ENCODE measurements at places on chromosomes 5 and 9. TPM values are rescaled to one million over a fixed set of nuclear protein-coding genes. Genes with fewer than 3 reads are reported as not detected.

Gene PCDHGB2
- 6.7 TPM for total RNA-seq

Gene NUTM2F
- total RNA-seq = not detected

Gene TSTD2
- 24.5 TPM for total RNA-seq

Gene SERINC5
- 67.5 TPM for total RNA-seq

Gene SHISAL2B
- total RNA-seq = 0.72 TPM

Gene FST
- total RNA-seq = 3.3 TPM

Gene PCDHGA8
- total RNA-seq = 4.6 TPM

Gene NXNL2
- 1.8 TPM for total RNA-seq

Gene ACTBL2
- total RNA-seq = not detected

Gene ZBTB6
- total RNA-seq = 10.6 TPM

Gene RNF183
- total RNA-seq = 0.11 TPM

Gene INSYN2B
- total RNA-seq = 3.9 TPM

Gene TMEM232
- 20.3 TPM for total RNA-seq

Gene EGFLAM
- 124 TPM for total RNA-seq

Gene PSAT1
- total RNA-seq = 134 TPM

Gene PPP3R2
- total RNA-seq = 0.59 TPM

Gene AHRR
- 3.4 TPM for total RNA-seq

Gene JAKMIP2
- total RNA-seq = 31.4 TPM

Gene C9
- 0.10 TPM for total RNA-seq

Gene PALM2AKAP2
- 10.6 TPM for total RNA-seq

Gene MYO10
- 27.9 TPM for total RNA-seq

Gene IL17B
- total RNA-seq = 4.0 TPM

Gene FAM169A
- 62.9 TPM for total RNA-seq

Gene SHOC1
- total RNA-seq = not detected

Gene GRXCR2
- total RNA-seq = not detected

Gene SPINK6
- not detected for total RNA-seq

Gene TLR4
- 34.6 TPM for total RNA-seq

Gene CD74
- total RNA-seq = 96.3 TPM

Gene SH3RF2
- 0.30 TPM for total RNA-seq

Gene PROB1
- 2.0 TPM for total RNA-seq

Gene FAM174A
- total RNA-seq = 26.3 TPM
